Stimulated activated naive B cell treated with anti-CD40 and anti-IgM and Interleukin-4, amounts not matched to agents 10 μg/mL and 1 μg/mL and 100 μg/mL, for 72 hours (primary cell): ENCODE measurements at places on chromosomes 1 and 21.

DNA sequence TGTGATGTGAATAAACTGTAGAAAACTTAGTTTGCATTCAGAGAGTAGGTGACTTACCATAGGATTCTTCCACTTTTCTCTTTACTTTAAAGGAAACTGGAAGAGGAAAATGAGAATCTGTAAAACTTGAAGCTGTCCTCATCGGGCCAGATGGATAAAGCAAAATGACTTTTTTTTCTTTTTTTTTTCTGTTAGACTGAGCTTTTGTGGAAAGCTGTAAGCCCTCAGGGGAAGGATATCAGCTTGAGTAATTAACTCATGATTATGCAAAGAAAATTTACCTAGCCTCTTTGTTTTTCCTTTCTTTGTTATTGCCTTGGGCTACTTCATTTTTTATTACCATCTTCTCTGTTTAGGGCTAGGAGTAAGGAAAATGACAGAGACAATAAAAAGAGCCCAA, 53.4 kb downstream of the DPH5 start:
- no peak for DNase-seq

DNA sequence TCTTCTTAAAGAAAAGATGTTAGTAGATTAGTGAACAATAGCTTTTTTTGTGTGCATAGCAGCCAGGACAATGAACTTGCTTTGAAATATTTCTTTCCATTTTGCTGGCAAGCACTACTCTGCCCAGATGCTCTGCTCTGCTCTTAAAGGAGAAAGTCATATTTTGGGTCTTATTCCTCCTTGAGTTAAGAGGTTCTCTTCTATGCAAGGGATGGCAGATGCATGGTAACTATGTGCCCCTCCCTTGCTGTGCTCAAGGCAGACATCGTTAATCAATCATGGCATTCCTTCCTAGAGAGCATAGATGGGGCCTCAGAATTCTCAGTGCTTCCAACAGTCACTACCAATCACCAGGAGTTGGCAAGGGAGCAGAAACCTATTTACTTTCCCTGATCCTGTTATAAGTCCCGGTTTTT, 27.6 kb downstream of the NIPAL3 start:
- DNase-seq, result no peak

- no peak for DNase-seq
Measured at GRCh38 chr21:39082656-39083376, 100.4 kb downstream of the PSMG1 start.

GRCh38 chr1:28248273-28249012, 10.9 kb upstream of the SESN2 start:
- DNase-seq, result peak; percentile 61

- DNase-seq, result no peak
Measured at GRCh38 chr1:163295949-163296348, 25.8 kb upstream of the NUF2 start.

GRCh38 chr1:3508757-3509415, 54.4 kb downstream of the ARHGEF16 start:
- no peak for DNase-seq

GRCh38 chr1:44223187-44223610, 9.9 kb downstream of the DMAP1 start:
- DNase-seq, result no peak

DNA sequence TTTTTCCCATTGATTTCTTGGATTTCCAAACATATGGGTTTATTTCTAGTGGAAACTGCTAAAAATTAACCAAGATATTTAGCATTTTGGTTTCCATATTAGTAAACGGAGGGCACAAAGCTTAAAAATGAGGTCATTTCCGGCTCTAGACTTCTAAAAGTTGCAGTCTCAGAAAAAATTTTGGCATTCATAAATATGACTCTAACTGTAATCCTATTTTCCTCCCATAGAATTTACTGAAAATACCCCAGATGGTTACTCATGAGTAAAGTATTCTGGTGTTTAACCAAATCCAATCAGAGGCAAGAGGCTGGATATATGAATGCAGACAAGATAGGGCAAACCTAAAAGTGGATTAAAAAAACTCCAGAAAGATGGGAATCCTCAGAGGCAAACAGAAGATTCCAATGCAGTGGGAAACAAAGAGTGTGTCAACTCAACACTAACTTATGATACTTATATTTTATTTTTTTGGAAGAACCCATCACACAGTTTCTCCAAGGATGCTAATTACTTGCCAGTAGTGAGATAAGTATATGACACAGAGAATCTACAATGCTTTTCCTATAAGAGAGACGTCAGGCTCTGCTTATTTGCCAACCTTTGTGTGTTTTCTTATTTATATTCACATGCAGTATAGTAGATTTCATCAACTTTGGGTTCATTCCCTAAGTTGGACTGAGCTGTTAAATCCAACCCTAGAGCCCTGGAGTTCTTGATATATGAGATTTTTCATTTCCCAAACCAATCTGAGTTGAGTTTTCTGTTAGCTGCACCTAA, 90.1 kb upstream of the BCL10 start:
- no peak for DNase-seq

GRCh38 chr1:81877940-81878339, 77.2 kb downstream of the ADGRL2 start:
- no peak for DNase-seq

- peak; percentile 59 for DNase-seq
Measured at GRCh38 chr1:150613061-150613920, 16.1 kb downstream of the ENSA start.

DNA sequence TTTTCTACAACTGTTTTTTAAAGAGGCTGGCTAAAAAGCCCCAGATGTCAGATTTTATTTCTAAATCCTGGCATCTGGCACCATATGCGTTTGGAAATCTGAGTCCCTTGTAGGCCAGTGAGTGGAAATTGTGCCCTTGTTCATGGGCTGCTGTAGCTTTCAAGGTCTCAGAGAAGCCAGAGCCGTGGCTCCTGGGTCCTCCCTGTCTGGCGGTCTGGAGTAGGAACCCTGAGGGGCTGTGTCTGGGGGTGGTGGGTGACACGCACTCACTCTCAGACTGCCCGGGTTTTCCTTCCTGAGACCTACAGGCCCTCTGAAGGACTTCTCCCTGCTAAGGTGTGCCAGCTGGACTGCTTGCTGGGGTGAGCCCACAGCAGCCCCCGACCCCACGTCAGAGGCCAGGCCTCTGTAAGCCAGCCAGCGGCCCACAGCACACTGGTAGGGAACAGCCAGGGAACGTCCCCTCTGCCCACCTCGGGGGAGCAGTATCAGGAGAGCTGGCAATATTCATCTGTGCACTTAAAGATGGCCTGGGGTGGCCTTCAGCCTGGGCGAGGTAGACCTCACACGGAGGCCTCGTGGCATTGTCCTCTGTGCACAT, 151.5 kb downstream of the PEX14 start:
- DNase-seq, result no peak
